Ecto neural progenitor cell (in vitro differentiated cells): ENCODE measurements at places on chromosomes 1 and 21.

DNA sequence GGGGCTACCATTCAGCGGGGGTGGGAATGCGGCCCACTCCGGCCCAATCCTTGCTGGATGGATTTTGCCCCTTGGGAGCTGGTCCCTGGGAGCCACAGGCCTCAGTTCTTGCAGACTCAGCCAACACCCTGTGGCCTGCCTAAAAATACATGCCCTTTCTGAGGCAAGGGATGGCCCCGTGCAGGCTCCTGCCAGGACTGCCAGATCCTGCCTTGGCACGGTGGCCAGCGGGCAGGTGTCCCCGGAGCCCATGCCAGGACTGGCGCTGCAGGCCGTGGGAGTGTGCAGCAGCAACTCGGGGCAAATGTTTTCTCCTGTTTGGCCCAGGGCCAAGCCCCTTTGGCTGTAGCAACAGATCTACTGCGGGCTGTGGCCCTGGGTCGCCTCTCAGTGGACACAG is 1.6 kb upstream of the PANK4 start:
- no peak for DNase-seq

- no peak for DNase-seq
Observed at GRCh38 chr1:225441314-225442122, 13.7 kb upstream of the LBR start.

DNA sequence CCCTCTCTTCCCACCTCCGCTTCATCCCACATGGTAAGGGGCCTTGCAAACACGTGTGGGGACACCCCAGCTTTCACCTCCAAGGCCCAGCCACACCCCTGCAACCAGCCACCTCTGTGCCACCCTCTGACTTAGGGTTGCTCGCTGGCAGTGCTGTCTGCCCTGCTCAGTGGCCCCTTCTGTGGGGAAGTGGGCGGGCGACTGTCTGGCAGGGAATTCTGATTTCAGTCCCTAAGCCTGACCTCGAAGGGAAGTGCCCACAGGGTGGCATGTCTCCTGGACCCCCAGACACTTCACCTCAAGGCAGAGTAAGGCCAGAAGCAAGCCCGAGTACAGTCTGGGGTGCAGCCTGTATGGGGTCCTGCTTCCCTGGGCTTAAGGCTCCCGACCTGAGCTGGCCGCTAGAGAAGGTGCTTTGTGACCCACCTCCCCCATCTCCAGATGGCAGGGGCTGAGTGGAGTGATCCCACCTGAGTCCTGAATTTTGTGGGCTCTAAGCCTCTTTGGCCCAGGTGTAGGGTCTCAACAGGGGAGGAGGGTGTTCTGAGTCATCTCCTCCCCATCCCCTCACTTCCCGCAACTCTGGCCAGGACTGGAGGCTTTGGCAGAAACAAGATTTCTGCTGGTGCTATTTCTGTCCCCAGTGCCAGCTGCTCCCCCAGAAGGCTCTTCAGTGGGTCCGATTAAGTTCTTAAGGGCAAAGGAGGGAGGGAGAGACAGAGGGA is 7.0 kb downstream of the RD3 start:
- no peak for DNase-seq

GRCh38 chr1:24311741-24312140 is 7.4 kb upstream of the GRHL3 start:
- no peak for DNase-seq

DNA sequence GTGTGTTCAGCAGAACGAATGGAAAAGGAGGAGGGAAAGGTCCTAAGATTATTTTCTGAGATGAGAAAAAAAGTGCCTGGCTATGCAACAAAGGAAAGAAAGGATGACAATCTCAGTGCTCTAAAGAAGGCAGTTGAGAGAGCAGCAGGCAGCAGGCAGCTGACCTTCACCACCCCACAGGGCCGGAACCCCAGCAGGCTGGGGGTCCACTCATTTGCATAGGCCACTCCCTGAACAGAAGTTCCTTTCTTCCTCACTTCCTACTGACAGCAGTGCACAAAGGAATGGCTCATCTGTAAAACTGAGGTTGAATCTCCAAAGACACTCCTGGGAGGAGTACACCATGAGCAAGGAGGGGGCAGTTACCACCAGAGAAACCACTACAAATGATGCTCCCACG is 41.4 kb upstream of the TNR start:
- DNase-seq: no peak

DNA sequence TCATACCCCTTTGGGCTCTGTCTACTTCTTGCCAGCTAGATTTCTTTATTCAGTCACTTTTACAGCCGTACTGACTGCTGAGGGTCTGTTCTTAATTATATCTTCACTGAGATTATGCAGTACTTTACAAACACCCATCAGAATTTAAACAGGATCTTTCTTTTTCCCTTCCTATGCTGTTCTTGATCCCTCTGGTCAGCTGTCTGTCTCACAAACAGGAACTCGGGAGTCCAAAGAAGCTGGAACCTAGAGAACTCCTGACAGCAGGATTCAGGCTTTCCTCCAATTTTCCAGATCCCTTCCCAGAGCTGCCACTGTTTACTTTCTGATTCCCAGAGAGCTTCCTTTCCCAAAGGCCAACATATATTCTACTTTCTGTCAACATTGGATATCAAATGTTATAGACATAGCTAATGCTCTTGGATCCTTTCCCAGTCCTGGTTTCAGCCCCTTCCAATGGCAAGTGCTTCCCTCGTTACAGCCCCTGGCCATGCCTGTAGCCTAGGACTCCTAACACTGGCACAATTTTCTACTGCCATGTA is 59.5 kb downstream of the ATP2B4 start:
- no peak for DNase-seq

DNA sequence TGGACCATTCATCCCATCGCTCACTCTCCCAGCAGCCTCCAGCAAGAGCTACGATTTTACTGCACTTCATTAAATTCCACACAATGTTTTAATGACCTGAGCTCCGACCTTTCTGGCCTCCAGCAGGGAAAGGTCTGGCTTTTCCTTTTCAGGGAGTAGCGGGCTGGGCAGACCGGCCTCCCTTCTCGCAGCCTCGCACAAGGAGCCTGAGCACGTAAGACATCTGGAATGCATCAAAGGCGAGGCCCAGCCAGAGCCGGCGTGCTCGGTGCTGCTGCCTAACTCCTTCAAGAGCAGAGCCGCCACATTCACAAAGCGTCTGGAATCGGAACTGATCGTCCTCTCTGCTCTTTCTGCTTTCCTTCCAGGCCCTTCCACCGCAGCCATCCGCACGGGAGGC is 32.5 kb upstream of the FHAD1 start:
- DNase-seq: peak; percentile 86

DNA sequence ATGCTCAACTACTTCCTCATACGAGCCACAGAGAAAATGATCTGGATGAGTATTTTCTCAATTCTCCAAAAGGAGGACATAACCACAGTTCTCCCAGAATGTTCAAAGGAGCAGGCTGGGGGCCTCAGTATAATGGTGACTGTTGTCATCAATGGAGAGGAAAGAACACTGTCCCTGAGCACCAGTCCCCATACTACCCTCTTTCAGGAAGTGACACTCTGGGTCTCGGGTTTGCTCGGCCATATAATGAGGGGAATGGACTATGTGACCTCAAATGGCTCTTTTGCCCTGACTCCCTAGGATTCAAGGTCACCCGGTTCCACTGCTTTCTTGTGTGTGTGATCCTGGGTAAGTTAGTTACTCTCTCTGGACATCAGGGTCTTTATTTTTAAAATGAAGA is 22.8 kb downstream of the SLC9A1 start:
- DNase-seq: no peak

- no peak for DNase-seq
Observed at GRCh38 chr21:41866274-41866809, 12.8 kb downstream of the PRDM15 start.

DNA sequence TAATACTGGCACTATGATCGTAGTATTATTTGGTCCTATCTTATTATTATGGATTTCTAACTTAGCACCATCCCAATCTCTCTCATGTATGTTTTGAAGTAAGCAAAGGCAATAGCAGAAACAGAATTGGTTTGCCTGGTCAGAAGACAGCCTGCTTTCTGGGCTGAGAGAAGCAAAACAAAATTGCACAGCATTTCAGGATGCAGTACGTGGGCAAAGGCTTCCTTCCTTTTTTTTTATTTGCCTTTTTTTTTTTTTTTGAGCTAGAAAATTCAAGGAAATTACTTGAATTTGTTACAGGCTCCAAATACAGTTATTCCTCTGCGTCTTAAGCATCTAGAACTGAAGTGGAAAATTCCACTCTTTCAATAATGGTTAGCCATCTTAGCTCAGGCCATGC is 8.8 kb downstream of the CDA start:
- DNase-seq: no peak

GRCh38 chr1:43172527-43172972 is 420 bp downstream of the CFAP57 start:
- peak; percentile 92 for DNase-seq

- DNase-seq: no peak
Observed at GRCh38 chr1:9776685-9777084, 47.1 kb downstream of the CLSTN1 start.

DNA sequence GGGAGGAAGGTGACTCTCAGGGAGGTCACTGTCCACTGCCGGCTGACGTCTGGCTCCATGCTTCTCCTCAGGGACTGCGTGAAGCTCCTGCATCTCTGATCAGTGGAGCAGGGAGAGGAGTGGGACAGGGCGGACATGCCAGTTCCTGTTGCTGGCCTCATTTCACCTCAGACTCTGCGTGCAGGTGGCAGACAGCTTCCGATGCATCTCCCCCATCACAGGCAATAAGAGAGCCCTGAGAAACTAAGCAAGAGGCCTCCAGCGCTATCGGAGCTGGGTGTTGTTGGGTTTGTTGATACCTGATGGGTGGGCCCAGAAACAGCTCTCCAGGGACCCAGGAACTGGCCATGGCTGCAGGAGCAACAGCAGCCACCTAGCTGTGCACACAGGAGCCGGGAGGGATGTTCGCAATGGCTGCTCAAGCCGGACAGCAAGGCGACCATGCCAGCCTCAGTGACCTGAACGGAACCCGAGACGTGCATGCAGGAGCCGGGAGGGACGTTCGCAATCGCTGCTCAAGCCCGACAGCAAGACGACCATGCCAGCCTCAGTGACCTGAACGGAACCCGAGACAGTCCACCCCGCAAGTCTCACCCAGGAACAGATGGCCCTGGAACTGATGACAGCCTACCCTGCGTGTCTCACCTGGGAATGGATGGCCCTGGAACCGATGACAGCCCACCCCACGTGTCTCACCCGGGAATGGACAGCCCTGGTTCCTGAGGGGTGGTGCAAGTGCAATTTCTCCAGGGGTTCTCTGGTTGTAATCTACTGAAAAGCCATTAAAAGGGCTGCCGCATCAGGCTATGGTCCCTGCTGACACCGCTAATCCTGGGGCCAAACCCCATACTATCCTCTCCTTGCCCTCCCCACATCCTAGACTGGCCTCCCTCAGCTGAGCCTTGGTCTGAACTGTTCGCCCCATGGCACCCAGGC is 14.2 kb upstream of the PCBP3 start:
- peak; percentile 37 for DNase-seq

GRCh38 chr1:239164451-239165180 is 221.8 kb upstream of the CHRM3 start:
- no peak for DNase-seq

- DNase-seq: no peak
Observed at GRCh38 chr1:178464141-178464540, 32.6 kb downstream of the CLEC20A start.

DNA sequence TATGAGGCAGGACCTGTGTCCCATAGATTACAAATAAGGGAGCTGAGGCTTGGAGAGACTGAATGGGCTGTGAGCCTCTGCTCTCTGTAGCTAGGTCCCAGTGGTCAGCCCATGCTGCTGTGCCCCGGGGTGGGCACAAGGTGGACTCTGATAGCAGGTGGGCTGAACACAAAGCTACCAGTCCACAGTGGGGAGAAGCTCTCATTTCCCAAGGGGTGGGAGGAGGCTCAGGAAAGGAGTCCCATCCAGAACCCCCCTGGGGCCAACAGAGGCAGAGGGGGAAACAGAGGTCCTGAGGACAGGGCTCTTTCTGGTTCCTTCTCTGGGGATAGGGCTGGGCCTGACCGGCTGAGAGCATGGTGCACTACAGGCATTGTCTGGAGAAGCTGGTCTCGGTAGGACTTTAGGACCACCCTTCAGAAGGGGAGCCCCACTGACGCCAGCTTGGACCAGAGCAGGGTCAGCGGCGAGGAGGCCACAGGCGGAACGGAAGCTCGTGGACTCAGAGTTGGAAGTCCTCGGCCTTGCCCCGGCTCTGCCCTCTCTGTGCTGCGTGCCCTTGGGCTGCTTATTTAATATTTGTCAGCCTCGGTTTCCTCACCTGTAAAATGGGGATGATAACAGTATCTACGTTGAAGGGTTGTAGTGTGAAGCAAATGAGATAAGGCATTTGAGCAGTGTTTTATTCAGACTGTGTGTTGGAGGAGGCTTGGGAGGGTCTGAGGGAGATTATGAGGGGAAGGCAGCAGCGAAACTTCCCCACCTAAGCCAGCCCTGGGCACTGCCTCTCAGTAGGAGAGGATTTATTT is 26.6 kb downstream of the SDE2 start:
- no peak for DNase-seq

DNA sequence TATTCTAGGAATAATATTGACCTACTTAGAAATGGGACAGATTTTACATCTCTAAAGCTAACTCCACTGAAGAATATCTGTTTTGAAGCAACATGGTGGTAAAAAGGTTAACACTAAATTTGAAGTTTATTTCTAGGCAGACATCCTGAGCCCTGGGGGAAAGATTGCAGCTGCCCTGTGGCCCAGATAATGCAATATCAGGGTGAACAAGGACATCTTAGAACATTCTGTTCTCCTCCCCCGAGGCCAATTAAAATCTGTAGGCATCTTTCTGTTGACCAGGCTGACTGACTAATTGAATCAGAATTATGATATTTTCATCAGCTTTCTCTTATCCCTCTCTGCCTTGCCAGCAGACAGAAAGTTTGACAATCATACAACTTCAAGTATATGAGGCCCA is 149.8 kb upstream of the DUSP10 start:
- DNase-seq: no peak

DNA sequence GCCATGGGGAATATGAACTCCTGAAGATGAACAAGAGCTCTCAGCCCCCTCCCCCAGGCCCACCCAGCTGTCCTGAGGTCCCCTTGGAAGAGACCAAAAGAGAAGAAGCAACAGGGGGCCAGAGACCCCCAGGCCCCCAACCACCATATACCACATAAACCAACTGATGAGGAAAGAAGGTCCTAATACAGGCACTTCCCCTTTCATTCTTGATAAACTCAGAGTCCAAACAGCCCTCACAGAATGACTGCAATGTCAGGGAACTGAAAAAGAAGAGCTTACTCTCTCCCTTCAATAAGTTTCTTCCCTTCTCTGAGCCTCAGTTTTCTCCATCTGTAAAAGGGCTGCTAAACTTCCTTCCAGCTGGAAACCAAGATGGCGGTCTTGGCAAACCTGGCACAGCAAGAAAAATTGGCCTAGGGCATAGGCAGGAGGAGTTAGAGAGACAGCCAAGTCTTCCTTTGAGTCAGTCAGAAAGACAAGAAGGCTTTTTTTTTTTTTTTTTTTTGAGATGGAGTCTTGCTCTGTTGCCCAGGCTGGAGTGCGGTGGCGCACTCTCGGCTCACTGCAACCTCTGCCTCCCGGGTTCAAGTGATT is 90.5 kb downstream of the VWA5B1 start:
- no peak for DNase-seq

GRCh38 chr1:220595179-220595578 is 67.2 kb downstream of the MARK1 start:
- DNase-seq: no peak
